ENCODE measurements at places on chromosomes 7 and 10. TPM values are rescaled to one million over a fixed set of nuclear protein-coding genes. Genes with fewer than 3 reads are reported as not detected.

Gene KIAA1217
- 36.0 TPM for polyA plus RNA-seq

DNA sequence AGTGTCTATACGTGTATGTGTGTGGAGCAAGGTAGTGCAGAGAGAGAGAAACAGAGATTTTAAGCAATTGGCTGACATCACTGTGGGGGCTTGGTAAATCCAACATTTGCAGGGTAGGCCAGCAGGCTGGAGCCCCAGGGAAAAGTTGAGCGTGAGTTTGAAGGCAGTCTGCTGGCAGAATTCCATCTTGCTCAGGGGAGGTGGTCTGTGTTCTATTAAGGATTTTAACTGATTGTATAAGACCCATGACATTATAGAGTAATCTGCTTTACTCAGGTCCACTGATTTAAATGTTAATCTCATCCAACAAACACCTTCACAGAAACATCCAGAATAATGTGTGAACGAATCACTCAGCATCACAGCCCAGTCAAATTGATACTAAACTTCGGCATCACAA is 912.9 kb downstream of the GRM8 start:
- no peak for DNase-seq

Gene PRRT4
- 30.9 TPM for polyA plus RNA-seq

Gene GSTO2
- 0.99 TPM for polyA plus RNA-seq

Gene TDRD1
- 0.13 TPM for polyA plus RNA-seq

- no peak for DNase-seq
Measured at GRCh38 chr7:89073776-89074175, 278.2 kb upstream of the TEX47 start.

DNA sequence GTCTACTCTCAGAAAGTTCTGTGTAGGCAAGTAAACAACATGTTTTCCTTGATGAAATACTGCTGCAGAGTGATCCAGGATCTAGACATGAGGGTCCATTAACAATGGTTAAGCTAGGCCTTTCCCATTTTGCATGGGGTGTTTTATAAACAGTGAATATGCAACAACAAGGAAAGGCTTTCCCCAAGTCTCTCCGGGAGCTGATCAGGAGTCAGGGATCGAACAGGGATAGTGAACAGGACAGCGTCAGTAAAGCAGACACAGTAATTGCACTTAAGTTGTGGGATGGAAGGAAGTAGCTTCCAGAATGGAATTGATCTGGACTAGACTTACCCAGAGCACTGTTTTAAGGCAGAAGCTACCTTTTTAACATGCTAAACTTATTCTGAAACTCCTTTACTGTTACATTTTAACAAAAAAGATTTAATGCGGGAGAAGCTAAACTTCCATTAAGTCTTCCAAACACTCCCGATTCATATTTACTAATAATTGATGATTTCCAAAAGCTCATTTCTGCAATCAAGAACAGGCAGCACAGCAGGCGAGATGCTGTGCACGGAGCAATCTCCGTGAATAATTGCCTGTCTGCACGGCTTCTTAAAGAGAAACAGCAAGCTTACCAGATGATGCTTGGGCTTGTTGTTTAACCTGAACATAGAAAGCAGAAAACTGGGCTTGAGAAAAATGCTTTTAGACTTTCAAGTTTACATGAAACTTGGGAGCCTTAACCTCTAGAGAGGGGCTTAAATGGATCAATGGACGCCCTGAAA is 50.3 kb upstream of the DOCK1 start:
- DNase-seq, result no peak

All from forelimb muscle (tissue), 1 donor.